Muscle of arm (tissue), 14 donors: ENCODE measurements at places on chromosomes 3 and 15. TPM values are rescaled to one million over a fixed set of nuclear protein-coding genes. Genes with fewer than 3 reads are reported as not detected.

The CYP1A2 gene
- polyA plus RNA-seq = 0.21 TPM

GRCh38 chr15:78654272-78654671 lies 13.3 kb upstream of the CHRNB4 start:
- no peak for DNase-seq

The TMEM266 gene
- polyA plus RNA-seq = 0.78 TPM

The AGTR1 gene
- polyA plus RNA-seq = 36.1 TPM

DNA sequence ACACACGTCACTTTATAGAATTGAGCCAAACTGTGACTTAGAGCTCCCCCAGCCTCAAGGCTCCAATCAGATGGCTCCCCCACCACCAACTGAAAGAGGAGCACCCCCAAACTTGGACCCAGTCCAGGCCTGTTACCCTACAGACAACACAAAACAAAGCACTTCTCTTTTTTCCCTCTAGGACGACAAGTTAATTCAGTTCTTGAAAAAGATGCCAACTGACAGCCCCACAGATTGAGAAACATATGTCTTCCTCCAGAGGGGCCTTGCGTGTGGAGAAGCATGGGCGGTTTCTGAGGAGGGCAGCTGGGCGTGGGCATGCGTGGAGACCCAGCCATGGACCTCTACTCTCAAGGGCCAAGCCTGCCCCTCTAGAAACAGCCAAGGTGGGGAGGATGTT lies 229.5 kb downstream of the SHQ1 start:
- DNase-seq = no peak

DNA sequence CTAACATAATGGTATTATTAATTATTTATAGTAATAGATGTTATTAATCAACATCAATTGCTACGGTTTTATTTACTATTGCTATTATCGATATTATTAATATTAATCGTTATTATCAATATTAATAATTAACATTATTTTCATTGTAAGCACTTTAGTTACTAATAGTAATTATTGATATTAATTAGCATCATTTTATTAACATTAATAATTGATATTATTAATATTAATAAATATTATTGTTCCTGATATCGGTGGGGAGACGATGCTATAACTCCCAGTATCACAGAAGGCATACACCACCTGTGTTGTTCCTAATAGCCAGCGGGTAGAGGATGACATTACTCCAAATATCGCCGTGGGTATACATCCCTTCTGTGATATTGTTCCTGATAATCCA lies 335.5 kb downstream of the MEX3B start:
- no peak for DNase-seq
